Dermis microvascular lymphatic vessel endothelial cell (primary cell): ENCODE measurements at places on chromosomes 5 and 9. TPM values are rescaled to one million over a fixed set of nuclear protein-coding genes. Genes with fewer than 3 reads are reported as not detected.

DNA sequence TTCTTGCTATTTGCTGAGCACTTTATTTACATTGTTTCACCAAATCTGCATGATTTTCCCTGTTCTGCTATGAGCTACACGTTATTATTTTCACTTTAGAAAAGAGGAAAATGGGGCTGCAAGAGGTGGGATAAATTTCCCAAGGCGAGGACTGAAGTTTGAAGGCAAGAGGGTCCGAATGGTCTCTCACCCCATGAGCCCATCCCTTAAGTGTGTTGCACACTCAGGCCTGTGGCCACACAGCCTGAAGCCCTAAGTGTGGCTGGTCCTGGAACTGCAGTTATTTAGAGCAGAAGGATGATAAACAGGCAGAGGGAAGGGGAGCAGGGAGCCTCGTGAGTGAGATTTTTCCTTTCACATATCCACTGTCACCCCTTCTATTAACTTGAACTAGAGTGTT, 7.8 kb downstream of the PDE8B start:
- no peak for DNase-seq

- no peak for DNase-seq
These were observed 185.5 kb downstream of the SPOCK1 start for GRCh38 chr5:137313526-137314175.

Gene SHISAL2B
- total RNA-seq: not detected in 2 replicates

Gene PFN3
- not detected in 2 replicates for total RNA-seq

Gene GRIA1
- total RNA-seq: under 0.01 TPM in 1 of 2 replicates, not detected in the other

Gene UIMC1
- 30.6 and 30.7 TPM in 2 replicates for total RNA-seq

Gene ATG10
- total RNA-seq: 5.5 and 6.2 TPM in 2 replicates

GRCh38 chr5:34915856-34916192, 313 bp downstream of the BRIX1 start:
- DNase-seq: no peak

Gene HK3
- not detected in 2 replicates for total RNA-seq

DNA sequence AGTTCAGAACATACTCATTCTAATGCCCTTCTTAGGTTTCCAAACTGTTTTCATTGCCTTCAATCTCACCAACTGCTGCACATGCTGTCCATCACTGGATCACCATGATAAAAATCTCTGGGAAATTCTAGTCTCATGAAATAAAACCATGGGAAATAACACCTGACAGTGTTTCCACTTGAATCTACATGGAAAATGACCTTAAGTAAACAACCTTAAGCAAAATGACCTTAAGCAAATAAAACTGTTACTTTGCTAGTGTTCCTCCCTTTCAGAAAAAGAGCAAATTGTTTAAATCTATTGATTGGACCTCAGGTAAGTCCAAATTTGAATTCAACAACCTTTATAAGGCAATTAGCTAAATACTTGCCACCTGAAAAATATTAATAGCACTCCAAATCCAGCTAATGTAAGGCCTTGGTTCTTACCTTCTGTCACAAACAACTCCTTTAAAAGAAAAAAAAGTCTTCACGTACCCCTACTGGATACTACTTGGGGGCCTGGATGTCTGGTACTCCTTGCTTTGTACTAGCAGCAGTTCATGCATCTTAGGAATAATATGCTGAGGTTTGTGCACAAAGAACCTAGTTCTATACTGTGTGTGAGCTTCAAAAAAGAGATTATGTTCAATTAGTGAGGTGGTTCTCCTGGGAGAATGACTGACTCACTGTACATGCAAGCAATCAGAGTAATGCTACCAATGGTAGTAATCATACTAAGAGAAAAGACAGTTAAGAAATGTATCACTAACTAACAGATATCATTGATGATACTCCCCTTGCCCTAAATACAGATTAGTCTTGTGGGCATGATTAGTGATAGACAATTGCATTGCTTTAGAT, 630.4 kb downstream of the PSAT1 start:
- no peak for DNase-seq

Gene ARSI
- under 0.01 TPM in 1 of 2 replicates, not detected in the other for total RNA-seq

GRCh38 chr9:209143-209758, 5.4 kb upstream of the DOCK8 start:
- DNase-seq: no peak

GRCh38 chr5:43137326-43137725, 16.6 kb downstream of the ZNF131 start:
- DNase-seq: no peak

DNA sequence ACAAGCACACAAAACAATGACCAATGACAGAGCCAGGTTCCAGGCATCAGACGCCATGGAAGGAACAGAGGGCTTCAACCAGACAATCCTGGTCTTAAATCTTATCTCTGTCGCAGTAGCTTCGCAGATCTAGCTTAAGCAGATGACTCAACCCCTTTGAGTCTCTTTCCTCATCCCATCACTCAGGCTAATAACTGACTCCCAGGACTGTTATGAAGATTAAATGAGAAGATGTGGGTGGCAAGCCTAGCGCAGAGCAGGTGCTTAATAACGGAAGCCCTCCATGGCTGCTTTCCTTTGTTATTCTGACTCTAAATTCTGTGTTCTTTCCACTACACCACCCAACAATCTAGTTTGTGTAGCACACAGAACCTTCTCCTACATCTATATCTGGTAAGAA, 110.9 kb downstream of the SLC24A2 start:
- DNase-seq: no peak
